ENCODE measurements at places on chromosomes 11 and 22.
A peak's percentile ranks its signal among the peaks of the same experiment; 100 is the strongest.

DNA sequence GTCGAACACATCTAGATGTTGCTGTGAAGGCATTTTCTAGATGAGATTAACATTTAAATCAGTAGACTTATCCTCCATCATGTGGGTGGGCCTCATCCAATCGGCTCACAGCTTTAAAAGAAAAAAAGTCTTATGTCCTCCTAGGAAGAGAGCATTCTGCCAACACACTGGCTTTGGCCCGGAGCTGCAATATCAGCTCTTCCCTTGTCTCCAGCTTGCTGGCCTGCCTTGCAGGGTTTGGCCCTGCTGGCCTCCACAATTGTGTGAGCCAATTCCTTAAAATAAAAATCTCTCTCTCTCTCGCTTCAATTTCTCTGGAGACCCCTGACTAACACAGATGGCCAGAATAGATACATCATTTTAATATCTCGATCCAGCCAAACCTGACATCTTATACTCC is 13.1 kb upstream of the ABCC8 start:
- DNase-seq = no peak

GRCh38 chr11:119692540-119692820 is 36.5 kb downstream of the NECTIN1 start:
- no peak for DNase-seq

GRCh38 chr11:1893581-1894359 is 2.1 kb upstream of the PRR33 start:
- no peak for DNase-seq

- DNase-seq = no peak
Measured at GRCh38 chr11:7849018-7849417, 52.3 kb upstream of the OR5P2 start.

- no peak for DNase-seq
Measured at GRCh38 chr22:43289976-43290721, 53.0 kb downstream of the SCUBE1 start.

DNA sequence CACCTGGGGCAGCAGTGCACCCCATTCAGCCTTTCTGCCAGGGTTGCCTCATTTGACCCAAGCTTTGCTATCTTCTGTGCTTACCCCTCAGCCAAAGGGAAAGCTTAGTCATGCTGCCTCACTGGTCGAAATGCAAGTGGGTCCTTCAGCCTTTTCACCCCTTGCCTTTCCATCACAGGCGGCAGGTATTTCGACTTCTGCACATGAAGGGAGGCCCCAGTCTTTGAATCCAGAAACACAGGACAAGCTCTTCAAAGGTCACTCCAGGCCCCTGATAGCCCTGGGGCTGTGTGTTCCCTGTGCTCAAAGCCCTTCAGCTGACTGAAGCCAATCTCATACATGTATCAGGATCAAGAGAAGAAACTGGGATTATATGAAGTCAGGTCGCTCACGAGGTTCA is 129.7 kb downstream of the SNX19 start:
- no peak for DNase-seq

- DNase-seq = no peak
Measured at GRCh38 chr11:115676206-115676605, 172.0 kb upstream of the CADM1 start.

GRCh38 chr22:46081036-46081830 is 69.1 kb upstream of the PPARA start:
- DNase-seq = no peak

GRCh38 chr11:45676522-45677095 is 11.2 kb upstream of the CHST1 start:
- no peak for DNase-seq

DNA sequence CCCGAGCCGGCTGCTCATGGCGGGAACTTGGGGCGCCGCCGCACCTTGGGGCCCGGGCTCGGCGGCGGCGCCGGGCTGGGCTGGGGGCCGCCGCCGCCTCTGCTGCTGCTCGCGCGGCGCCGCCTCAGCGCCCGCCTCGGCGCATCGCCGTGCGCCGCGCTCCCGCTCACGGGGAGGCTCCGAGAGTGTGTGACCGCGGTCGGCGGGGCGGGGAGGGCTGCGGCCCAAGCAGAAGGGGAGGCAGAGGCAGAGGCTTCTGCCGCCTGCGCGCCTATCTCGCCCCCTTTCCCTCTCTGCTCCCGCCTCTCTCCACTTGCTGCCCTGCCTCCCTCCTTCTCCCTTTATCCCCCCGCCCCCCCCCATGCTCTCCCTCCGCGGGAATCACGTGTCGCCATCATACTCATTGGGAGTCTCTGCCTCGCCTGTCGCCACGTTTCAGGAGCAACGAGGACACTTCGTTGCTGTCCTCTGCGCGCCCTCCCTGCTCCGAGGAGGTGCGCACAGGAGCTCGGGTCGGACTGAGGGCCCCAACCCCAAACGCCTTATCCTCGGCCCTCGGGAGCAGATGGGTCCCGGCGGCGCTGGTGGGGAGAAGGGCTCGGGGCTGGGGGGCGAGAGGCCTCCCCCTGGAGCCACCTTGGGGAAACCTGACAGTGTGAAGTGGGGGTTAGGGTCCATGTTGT is at the start of gene GUCY1A2:
TSS of gene GUCY1A2 (minus strand) at position 258 of the 683 bp plus-strand sequence. CDS start 421 bp downstream, outside the sequence.
- DNase-seq = no peak

GRCh38 chr22:21101877-21102638 is 56.3 kb downstream of the LRRC74B start:
- no peak for DNase-seq

- no peak for DNase-seq
Measured at GRCh38 chr11:75734491-75735180, 17.0 kb downstream of the MOGAT2 start.

DNA sequence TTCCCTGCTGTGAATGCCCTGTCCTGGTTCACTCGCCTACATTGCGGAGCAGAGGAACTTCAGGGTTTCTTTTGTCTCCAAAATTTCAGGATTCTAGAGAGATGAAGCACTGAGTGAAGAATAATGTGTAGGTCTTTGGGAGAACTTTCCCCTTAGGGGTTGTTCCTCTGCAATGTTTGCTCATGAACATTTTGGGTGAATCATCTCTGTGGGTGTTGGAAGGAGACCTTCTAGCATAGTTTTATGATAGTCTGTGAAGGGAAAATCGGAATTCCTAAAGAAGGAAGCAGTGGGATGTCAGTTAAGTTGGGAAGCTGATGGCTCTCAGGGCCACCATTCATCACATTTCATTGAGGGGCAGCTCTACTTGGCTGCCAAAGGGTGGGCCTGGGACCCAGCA is 64.8 kb downstream of the MIAT start:
- DNase-seq = no peak

- no peak for DNase-seq
Measured at GRCh38 chr11:31022080-31022479, 347.5 kb downstream of the DCDC1 start.

DNA sequence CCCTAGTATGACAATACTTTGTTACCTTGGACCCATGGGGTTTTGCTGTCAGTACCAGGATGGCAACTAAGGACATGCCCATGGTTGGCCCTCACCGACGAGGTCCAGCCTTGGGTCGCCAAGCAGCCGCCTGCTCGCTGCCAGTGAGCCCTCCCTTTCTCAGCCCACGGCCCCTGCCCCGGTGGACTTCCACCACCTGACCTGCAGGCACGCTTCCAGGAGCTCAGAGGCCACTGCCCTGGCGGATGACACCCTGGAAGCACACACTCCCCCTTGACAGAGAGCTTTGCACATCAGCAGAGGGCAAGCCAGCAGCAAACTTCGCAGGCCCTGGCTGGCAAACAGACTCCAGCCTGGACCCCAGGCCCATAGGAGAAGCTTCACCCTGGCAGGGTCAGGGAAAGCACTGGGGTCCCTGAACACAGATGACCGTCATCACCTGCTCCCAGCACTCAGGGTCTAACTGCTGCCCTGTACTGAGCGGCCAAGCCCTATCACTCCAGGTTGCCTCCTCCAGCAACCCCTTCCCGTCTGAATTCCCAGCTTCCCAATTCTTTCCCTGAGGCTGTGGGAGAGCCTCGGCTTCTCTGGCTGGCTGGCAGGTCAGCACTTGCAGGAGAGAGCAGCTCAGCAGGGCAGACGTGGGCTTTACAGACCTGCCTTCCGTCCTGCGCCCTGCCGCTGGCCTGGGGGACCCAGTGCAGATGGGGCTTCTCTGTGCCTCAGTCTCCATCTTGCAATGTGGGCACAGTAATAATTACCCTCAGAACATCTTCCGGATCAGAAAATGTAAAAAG is 2.7 kb upstream of the PPARA start:
- no peak for DNase-seq

GRCh38 chr11:10317151-10317755 is 12.4 kb downstream of the ADM start:
- no peak for DNase-seq

DNA sequence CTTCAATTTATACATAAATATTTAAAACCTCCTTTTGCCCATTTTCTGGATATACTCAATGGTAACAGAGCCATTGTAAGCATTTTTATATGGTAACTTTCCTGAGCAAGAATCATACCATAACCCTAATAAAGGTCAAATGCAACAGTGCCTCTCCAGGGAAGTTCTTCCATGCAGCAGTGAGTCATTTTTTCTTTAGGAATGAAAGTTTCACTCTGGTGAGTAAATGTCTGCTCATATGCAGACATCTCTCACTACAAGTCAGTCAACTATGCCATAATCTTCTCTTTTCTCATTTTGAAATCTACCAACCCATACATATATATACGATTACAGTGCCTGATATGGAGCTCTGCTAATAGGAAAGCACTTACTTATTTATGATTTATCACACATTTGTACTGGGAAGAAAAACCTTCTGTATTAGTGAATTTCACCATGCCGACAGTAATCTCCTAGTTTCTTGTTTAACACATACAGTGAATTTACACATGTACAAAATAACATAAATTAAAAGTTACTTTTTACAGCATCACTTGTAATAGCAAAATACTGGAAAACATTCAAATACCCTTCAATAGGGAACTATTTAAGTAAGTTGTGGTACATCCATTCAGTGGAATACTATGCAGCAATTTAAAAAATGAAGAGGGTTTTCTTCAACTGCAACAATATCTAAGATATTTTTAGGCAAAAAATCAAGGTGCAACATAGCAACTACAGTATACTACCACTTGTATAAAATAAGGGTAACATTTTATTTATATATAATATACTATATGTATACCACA is 16.0 kb downstream of the STK33 start:
- DNase-seq = no peak

DNA sequence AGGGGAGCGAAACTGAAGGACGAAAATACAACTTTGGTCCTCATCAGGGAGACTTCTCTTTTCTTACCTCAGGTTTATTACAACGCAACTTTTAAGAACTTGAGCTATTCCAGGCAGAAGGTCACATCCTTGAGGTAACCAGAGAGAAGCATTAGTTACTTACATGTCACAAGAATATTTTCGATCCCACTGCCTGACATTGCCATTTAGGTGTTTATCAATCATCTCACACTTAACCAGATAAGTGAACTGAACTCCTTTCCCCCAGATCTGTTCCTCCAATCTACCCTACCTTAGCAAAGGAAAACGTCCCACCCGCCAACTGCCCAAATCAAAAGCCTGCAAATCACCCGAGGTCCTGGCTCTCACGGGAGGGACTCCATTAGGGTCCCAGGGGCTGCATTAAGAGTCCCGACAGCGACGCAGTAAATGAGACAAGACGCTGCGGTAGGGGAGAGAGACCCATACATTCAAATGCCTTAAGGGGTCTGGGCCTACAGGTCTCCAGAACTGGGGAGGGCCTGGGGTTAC is 734 bp downstream of the ZNF280B start:
- DNase-seq = no peak

DNA sequence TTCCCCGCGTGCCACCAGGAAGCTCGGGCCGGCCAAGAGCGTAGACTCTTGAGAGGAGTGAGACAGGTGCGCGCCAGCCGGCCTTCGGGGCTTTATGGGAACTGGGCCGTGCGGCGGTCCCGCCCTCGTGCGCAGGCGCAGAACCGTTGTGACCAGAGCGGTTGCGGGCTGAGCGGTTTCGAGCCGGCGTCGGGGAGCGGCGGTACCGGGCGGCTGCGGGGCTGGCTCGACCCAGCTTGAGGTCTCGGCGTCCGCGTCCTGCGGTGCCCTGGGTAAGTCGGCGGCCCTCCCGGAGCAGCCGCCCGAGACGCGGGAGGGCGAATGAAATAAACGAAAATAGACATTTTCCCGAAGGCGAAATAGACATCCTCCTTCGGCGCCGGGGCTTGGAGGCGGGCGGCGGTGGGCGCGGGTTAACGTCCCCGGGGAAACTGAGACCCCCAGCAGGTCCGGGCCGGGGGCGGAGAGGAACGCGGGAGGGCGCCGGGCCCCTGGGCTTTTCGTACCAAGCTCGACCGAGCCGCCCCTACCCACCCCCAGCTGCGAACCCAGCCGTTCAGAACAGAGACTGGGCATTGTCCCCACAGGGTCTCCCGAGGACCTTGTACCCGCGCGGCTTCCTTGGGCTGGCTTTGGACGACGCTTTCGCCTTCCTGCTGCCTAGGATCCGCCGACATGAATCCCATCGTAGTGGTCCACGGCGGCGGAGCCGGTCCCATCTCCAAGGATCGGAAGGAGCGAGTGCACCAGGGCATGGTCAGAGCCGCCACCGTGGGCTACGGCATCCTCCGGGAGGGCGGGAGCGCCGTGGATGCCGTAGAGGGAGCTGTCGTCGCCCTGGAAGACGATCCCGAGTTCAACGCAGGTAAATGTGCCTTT is at the start of gene ASRGL1:
TSS of gene ASRGL1 (plus strand) at position 146 of the 879 bp plus-strand sequence. CDS start at position 676, 530 bp downstream.
- DNase-seq = peak; percentile 65

DNA sequence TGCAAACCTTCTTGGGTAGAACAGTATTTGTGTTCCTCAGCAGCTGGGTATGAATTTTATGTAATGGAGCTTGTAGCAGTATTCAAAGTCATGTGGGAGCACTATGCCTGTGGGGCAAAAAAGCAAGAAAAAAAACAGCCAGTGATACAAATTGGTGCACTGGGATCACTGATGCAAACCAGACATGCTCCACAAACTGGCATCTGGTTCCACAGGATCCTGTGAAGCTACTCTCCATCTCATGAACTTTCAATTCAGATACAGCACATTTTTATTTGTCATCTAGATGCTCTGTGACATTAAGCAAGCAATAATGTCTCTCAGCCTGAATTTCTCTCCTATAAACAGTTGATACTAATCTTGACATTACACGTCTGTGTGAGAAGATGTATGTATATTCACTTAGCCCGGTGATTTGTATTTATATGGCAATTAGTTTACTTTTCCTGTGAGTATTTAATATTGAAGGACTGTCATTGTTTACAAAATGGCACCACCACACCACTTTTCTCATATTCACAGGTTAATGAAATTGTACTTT is 208.5 kb upstream of the GRIA4 start:
- no peak for DNase-seq

GRCh38 chr11:6452219-6452618 is 11.4 kb upstream of the HPX start:
- DNase-seq = no peak

GRCh38 chr11:104991994-104992393 is 23.6 kb upstream of the CASP4 start:
- no peak for DNase-seq

DNA sequence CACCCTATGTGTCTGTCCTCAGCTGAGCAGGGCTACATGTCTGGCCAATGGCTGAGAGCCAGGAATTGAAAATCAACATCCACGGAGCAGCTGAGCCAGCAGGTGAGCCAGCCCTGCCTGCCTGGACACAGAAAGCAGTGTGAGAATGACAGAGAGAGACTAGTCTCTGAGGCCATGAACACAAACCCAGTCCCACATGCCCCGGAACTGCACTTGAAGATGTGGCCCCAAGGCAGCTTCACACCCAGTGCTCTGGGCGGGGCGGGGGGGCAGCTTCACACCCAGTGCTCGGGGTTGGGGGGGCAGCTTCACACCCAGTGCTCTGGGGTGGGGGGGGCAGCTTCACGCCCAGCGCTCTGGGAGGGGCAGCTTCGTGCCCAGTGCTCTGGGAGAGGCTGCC is 37.6 kb downstream of the TRMU start:
- no peak for DNase-seq

Data from stimulated activated CD8-positive, alpha-beta memory T cell treated with anti-CD3 and anti-CD28 coated beads, Interleukin-2, amount 100 ng/mL, for 1 hour (primary cell).